ENCODE measurements at places on chromosomes 11 and 22.

DNA sequence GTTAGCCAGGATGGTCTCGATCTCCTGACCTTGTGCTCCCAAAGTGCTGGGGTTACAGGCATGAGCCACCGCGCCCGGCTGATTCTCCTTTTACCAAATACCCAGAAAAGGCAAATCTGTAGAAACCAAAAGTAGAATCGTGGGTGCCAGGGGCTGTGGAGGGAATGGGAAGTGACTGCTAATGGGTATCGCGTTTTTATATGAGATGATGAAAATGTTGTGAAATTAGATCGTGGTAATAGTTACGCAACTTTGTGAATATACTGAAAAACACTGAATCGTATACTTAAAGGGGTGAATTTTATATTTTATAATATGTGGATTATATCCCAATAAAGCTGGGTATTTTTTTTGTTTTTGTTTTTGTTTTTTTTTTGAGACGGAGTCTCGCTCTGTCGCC is 48.2 kb upstream of the CREB3L1 start:
- no peak for DNase-seq

DNA sequence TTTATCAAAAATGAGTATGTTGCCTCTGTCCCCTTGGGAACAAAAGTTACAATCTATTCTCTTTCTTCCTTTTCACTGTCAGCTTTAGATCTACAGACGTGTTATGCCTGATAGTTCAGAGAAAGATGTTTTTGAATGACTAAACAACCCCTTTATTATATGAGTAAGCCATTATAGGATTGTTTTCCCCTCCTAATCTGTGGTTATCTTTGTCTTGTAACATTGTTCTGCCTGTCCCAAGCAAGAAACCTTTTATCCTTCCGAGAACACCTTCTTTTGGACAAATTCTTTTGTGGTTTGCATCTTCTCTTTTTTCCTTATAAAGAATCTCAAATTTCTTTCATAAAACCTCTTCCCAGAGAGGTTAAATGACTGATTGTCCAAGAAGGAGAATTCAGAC is 208.4 kb downstream of the DDX10 start:
- no peak for DNase-seq

DNA sequence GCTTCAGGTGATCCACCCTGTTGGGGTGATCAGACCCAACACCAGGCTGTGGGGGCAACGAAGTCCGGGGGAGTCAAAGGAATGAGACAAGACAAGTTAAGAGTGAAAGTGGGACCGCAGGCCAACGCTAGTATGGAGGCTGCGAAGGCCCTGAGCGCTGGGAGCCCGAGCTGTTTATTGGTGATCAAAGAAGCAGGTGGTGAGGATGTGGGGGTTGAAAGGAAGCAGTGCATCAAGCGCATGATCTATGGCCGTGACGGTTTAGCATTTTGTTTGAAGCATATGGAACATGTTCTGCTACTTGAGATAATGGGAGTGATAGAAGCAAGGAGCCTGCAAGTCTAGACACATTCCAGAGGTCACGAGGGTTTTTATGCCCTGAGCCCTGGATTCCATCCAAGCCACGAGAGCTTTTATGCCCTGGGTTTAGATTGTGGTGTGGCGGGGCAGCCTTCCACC is 49.5 kb downstream of the MCHR1 start:
- DNase-seq = peak; percentile 68

- DNase-seq = no peak
These were observed 476 bp upstream of the BARX2 start for GRCh38 chr11:129374993-129375750.

GRCh38 chr11:75202195-75202594 is 38.4 kb upstream of the TPBGL start:
- DNase-seq = no peak

GRCh38 chr11:64757549-64758329 is 2.0 kb downstream of the PYGM start:
- no peak for DNase-seq

All from CD4-positive, alpha-beta T cell treated with Interferon alpha-2 for 1 hour (primary cell).